ENCODE measurements at places on chromosomes 3 and 15.

GRCh38 chr3:138297059-138297607, 32.5 kb downstream of the NME9 start:
- no peak for DNase-seq

DNA sequence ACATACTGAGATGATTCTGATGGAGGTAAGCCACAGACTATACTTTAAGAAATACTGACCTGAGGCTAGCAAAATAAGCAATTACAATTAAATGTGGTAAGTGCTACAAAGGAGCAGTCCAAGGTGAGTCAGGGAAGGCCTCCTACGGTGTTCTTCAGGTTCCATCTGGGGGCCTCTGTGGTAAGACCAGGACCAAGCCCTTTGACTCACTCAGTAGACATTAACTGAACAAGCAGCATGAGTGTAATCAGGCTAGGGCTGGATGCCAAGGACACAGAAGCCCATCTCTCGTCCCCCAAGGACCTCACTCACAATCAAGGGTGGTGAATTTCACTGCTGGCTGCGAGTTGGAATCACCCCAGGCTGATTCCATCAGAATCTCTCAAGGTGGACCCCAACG, 37.3 kb downstream of the DZIP1L start:
- DNase-seq, result no peak

GRCh38 chr15:48647962-48648361, 2.5 kb upstream of the FBN1 start:
- DNase-seq, result no peak

DNA sequence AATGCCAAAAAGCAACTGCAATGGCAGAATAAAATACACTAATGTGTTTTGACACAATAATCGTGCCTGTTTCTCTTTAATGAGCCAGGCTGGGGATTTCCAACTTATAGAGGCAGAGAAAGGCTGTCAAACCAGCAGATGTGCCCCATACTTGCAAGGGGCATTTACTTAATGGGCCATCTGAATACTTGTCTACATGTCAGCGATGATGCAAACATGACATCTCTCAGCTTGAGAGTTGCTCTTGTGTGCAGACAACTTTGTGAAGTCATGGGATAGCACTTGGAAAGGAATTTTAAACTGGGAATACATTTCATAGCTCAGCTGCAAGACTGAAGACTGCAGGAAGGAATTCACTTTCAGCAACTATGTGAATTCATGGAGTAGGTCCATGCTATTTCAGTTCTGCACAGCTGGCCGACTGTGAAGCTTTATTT, 127.4 kb upstream of the ADAMTS9 start:
- DNase-seq, result no peak

- no peak for DNase-seq
These were observed 104.6 kb downstream of the PTPRG start for GRCh38 chr3:61665987-61666386.

DNA sequence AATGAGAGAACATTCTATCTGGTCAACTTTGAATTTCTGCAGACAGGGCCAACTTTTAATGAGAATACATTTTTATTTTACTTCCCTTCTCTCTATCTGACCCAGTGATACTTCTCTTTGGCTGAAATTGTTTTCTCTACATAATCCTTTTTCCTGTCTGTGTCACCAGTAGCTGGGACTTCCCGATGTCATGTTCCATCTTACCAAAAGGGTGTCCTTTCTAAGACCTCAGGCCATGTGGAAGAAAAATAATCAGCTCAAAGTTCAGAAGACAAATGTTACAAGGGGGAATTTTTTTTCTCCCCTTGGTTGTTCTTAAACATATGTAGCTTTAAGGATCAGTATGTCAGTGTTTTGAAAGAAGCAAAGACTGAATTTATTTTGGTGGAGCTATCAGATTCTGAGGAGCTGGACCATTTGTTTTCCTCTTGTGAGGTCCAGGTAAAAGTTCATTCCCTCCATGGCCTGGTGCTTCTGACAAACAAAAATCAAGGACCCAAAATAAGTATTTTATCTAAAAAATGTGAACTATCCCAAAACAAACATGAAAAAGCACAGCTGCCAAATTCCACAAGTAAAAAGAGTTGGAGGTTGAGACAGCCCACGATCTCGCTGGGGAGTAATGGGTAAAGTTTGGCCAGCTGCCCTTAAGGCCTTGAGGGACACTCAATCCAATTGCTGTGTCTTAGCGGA, 859.4 kb upstream of the NR2F2 start:
- DNase-seq, result no peak

DNA sequence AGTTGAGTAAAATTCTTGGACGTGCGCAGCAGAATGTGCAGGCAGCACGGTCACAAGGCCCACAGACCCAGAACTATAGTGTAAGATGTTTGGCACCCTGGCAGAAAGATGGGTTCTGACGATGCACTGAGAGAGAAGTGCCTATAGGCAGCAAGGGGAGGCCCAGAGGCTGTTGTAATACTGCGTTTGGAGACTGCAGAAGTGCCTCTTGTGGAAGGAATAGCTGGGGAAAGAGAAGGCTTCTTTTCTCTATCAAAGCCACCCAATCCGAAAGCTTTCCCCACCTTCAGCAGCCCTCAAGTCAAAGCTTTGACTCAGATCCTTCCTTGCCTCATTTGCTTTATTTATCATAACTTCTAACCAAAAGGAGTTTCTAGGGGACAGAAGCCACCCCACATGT, 5.2 kb upstream of the SIN3A start:
- no peak for DNase-seq

- no peak for DNase-seq
These were observed 150.3 kb downstream of the SAMMSON start for GRCh38 chr3:70149714-70150400.

GRCh38 chr15:39552556-39552955, 28.3 kb upstream of the THBS1 start:
- no peak for DNase-seq

GRCh38 chr3:149547413-149547812, 72.9 kb downstream of the TM4SF4 start:
- DNase-seq, result no peak

DNA sequence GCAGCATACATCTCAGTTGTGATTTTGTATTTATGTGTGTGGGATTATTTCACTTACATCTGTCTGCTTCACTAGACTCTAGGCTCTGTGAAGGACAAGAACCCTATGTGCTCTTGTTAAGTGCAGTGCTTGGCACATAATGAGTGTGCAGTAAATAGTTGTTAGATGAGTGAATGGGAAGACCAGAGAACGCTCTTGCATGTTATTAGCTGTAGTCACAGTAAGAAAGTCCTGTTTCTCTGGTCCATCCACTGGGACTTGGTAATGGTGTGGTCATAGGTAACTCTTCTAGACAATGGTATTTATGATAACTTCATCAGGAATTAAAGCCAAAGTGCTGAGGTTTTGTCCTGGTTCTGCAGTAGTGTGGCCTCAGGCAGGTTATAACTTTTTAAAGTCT, 1.4 kb upstream of the AQP9 start:
- no peak for DNase-seq

DNA sequence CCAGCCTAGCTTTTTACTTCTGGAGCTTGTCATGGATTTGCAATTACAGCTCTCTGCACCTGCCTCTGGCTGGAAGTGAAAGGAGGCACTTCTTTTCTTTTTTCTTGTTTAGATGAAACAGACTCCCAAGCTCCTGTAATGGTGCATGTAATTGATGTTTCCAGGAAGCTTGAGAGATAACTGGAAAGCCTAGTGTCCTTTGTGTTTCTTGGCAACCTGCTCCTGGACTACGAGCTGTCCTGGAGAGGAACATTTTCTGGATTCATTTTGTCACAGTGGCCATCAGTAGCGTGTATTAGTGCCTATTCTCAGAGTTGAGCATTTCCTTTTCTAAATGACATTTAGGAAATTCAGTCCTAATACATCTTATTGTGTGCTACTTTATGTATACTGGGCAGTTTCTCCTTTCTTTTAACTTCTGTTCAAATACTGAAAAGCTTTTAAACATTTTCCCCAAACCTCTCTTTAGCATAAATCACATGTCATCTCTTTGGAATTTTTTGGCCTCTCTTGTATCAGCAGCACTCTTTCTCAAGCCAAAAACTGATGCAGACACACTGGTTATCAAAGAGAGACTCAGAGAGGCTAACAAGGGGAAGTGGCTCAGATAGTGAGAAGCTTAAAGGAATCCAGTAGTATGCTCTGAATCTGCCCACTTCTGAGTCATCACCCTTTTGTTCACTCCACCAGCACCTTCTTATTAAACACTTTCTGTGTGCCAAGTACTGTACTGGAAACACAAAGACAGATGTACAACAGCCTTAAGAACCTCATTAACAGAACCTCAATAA, 62.6 kb upstream of the SLC2A2 start:
- no peak for DNase-seq

- no peak for DNase-seq
These were observed 59.7 kb upstream of the MBNL1 start for GRCh38 chr3:152209060-152209459.

- peak; percentile 61 for DNase-seq
These were observed at the start of gene CELSR3 for GRCh38 chr3:48662753-48663488. Gene CELSR3, minus strand, starts transcription at chr3:48662886. Its CDS starts 252 bp downstream, at chr3:48662634.

GRCh38 chr3:105857601-105858000, 11.2 kb downstream of the CBLB start:
- DNase-seq, result no peak

DNA sequence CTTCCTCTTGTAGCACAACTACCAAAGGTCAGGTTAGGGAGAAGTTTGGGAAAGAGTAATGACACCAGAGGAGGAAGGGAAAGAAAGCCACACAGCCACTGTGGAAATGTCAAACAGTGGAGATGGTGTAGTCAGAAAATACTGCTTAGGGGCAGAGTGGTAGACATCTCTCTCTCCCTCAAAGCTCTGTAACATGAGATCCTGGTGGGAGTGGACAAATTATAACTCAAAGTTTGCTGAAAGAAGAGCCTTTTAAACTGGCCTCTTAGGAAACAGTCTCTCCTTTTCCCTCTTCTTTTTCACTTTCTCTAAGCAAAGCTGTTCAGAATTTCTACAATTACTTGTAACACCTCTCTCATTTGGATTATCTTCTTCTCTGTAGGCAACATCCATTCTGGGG, 55.8 kb downstream of the LRRN1 start:
- no peak for DNase-seq

DNA sequence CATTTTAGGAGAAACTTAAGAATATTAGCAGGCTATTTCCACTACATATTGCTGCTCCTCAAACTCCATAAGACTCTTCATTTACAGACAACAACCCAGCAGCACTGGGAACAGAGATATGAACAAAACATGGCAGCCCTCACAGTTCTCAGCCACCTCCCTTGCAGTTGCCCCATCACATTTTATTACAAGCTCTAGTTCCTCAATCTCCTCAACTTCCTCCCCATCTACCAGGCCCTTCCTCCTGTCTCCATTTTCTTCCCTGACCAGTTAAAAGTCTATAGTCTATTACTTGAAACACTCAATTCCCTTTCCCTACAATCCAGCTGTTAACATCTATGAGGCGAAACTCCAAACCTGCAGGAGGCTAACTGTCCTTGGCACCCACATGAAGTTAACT, 412.5 kb downstream of the TBC1D5 start:
- no peak for DNase-seq

GRCh38 chr3:153038367-153038766, 123.7 kb upstream of the RAP2B start:
- DNase-seq, result no peak

- DNase-seq, result no peak
These were observed 5.0 kb downstream of the CCNDBP1 start for GRCh38 chr15:43190178-43190577.

GRCh38 chr3:127612966-127613365, 14.8 kb downstream of the MCM2 start:
- no peak for DNase-seq

- no peak for DNase-seq
These were observed 308.5 kb downstream of the ROBO2 start for GRCh38 chr3:77348244-77348855.

- no peak for DNase-seq
These were observed 4.5 kb upstream of the ULK3 start for GRCh38 chr15:74847432-74847831.

GRCh38 chr15:68310178-68310803, 32.7 kb downstream of the FEM1B start:
- no peak for DNase-seq

- DNase-seq, result no peak
These were observed 23.9 kb upstream of the CEP152 start for GRCh38 chr15:48834756-48835155.

Data from effector memory CD8-positive, alpha-beta T cell (primary cell).